ENCODE measurements at places on chromosomes 6 and 20.

DNA sequence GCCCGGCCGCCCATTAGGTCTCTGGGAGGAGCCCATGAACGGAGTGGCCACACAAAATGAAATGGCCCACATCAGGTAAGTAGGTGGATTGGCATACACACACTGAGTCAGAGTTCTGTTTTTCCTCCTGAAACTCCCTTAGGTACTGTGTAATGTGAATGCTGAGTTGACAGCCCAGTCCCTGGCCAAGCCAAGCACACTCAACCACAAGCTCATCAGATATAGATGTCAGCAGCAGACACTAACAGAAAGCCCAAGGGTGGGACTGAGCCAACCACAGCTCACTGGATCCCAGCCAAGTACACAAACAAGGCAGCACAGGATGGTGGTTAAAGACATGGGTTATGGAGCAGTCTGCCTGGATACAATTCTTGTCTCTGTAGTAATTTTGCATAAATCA, 403.4 kb downstream of the GJA1 start:
- DNase-seq, result no peak

DNA sequence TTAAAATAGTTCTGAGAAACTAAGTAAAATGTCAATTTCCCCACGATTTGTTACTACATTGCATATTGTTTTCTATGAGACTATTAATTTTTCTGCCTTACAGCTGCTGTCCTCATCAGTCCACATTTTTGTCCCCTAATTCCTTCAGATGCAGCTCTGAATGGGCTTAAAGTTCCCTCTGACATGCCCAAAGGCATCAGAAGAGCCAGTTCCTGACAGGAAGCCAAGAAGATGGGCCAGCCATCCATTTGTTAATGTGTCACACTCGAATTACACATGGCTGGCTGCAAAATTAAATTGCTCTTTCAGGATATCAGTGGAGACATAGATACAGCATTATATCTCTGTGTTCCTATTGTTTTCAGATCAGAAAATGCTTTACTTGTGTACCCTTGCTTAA, 1223.0 kb downstream of the EPHA7 start:
- DNase-seq, result no peak

DNA sequence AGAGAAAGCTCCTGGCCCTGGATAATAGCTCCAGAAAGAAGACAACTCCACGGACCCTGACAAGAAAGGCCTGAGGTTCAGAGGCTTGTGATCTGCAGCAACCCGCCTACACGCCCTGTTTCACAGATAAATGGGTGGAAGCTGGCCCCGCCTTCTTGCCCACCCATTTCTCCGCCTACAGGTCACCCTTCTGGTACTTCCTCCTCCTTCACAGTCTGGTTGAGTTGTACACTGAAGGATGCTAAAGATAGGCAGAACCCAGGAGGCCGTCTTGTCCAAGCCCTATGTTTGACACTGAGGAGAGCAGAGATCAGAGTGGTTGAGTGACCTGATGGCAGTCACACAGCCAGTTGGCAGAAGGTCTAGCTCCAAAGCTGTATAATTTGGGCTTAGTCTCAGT, 34.2 kb upstream of the MDGA1 start:
- peak; percentile 46 for DNase-seq

- DNase-seq, result no peak
Measured at GRCh38 chr6:75694406-75694805, 54.6 kb upstream of the MYO6 start.

DNA sequence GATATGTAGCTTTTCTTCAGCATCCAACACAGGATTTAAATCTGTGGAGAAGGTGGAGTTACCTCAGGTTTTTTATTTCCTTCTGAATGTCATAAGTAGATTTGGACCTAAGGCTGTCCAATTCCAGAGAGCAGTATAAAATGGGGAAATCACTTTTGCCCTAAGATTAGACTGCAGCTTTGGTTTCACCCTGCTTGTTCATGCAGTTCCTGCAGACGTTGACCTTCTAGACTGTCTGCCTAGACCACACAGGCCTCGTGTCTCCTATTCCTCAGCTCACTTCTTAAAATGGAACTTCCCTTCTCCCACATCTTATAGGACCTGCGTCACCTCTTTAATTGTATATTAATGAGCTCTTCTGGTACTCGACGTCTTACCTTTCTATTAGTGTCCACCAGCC, 26.0 kb upstream of the C6orf62 start:
- no peak for DNase-seq

Measured in Caco-2 (cell line).